ENCODE measurements at places on chromosomes 6 and 20.

GRCh38 chr6:117007659-117008058 is 130.6 kb downstream of the RFX6 start:
- DNase-seq, result no peak

DNA sequence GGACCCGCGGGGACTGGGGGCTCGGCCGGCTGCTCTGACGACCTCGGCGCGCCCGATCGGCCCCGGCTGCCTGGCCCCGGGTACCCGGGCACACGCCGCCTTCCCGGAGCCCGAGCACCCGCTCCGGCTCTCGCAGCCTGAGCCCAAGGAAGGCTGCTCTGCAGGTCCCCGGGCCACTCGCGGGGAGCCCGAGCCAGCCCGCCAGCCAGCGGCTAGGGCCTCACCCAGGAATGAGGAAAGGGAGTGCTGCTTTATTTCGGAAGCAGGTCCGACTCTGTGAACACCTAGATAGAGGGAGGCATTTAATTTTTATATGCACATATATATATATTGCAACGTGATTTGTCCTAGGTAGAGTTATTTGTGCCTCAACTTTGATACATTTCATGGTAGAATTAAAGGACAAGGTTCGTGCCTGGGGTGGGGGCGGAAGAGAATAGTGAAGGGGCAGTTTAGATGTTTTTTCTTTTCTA is 15.5 kb downstream of the FOXA2 start:
- DNase-seq, result no peak

DNA sequence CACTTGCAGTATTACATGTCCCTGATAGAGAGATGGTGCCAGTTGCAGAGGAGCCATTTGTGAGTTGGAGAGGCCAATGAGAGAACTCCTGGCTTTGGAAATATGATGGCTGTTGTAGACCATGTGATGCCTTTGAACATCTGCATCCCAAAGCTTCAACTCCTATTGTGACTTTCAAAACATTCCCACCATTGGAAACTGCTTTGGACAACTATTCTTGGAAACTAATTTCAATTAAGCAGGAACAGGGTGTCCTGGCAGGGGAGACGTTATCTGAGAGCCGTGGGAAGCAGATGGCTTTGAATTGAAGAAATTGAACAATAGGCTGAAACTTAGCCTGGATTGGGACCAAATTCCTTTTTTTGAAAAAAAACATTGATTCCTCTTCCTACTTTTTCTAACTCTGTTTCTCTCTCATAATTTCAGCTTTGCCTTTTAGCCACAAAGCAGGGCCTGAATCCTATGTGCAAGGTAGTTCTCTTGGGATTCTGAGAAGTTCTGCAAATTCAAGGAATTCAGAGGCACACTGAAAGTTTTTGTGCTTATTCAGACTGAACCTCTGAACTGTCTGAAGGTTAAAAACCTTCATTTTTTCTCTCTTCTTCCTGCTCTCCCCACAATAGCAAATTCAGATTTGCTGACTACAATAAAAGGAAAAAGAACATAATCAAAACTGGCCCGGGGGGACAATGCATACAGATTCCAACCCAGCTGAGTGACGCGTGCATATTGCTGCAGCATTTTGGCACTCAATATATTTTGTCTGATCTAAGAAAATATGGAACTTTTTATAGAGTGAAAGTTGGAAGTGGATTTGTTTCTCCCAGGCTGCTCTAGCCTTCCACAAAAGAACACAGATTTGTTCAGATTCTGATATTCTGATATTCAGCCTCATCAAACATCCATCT is 720.4 kb upstream of the CHD6 start:
- DNase-seq, result no peak

GRCh38 chr6:139091826-139092225 is 43.1 kb upstream of the HECA start:
- DNase-seq, result no peak

DNA sequence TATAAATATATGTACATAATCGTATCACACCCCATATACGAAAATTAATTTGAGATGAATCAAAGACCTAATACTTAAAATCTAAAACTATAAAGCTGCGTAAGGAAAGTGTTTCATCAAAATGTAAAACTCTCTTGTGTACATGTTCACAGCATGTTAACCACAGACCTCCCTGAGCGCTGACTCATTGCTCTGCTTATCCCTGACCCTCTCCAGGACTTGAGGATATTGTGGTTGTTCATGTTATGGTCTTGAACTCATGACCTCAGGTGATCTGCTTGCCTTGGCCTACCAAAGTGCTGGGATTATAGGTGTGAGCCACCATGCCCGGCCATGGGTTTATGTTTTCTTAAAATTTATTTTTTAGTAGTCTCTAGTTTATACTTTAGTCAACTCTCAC is 14.2 kb downstream of the FAM83B start:
- DNase-seq, result no peak

GRCh38 chr6:38713812-38714211 is 1.3 kb upstream of the DNAH8 start:
- peak; percentile 74 for DNase-seq

DNA sequence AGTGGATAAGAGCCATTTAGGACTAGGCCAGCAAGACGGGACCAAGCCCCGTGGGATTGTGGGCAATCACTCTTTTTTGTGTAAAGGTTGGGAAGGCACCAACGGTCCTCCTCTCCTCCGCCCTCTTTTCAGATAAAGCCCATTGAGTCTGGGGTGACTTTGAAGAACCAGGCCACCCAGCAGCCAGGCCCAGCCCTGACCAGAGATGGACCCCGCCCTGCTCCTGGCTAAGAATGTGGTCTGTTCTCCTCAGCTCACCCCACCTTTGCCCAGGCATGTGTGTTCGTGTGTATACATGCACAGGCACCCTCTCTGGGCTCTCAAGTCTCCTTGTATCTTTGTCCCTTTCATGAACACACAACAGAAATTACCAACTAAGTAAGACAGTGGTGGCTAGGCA is 9.1 kb downstream of the SDC4 start:
- DNase-seq, result no peak

GRCh38 chr6:44107017-44107416 is 20.2 kb downstream of the MRPL14 start:
- no peak for DNase-seq

GRCh38 chr6:163460307-163460782 is 45.8 kb downstream of the QKI start:
- no peak for DNase-seq
